ENCODE measurements at places on chromosomes 3 and 15.

DNA sequence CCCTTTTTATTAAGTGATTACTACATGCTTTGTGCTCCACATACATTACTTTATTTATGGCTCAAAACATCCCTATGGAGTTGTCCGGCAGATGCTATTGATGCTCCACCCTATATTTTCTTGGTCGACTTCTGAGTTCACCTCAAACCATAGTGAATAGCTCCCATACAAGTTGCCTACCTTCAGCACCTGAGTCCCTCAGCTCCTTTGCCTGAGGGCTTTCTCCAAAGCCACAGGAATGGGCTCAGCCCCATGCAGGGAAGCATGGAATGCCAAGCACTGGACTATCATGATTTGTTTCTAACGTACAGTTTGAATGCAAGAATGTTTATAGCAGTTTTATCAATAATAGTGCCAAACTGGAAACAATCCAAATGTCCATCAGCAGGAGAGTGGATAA is 124.8 kb upstream of the TNIK start:
- no peak for DNase-seq

GRCh38 chr3:113769551-113769950 is 22.7 kb downstream of the ATP6V1A start:
- no peak for DNase-seq

- DNase-seq = no peak
Observed at GRCh38 chr3:58299839-58300516, 6.1 kb upstream of the RPP14 start.

DNA sequence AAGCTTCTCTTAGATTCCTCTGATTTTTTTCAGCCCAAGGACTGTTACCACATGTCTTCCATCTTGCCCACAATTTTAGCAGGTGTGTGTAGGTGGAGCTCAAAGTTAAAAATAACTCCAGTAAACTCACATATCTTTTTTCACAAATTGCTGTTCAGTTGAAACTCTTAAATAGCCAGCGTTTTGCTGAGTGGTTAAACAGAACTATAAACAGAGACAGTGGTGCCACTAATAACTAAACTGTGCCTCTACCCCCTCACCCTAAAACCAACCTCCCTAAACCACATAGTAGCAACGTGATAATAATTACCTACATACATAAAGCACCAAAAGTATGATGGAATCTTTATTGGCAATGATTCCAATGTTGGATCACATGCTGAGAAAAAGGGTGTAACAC is 525.1 kb downstream of the PDCD6IP start:
- no peak for DNase-seq

Measured in activated T-cell treated with anti-CD3 and anti-CD28 coated beads for 24 hours (primary cell).